ENCODE measurements at places on chromosomes 12 and 14. TPM values are rescaled to one million over a fixed set of nuclear protein-coding genes. Genes with fewer than 3 reads are reported as not detected.

SERPINA3 gene
- 36.4 TPM for total RNA-seq

PIANP gene
- total RNA-seq = 0.20 TPM

TAS2R31 gene
- 3.0 TPM for total RNA-seq

TAS2R42 gene
- not detected for total RNA-seq

STON2 gene
- 47.7 TPM for total RNA-seq

IRAK3 gene
- 44.6 TPM for total RNA-seq

DNA sequence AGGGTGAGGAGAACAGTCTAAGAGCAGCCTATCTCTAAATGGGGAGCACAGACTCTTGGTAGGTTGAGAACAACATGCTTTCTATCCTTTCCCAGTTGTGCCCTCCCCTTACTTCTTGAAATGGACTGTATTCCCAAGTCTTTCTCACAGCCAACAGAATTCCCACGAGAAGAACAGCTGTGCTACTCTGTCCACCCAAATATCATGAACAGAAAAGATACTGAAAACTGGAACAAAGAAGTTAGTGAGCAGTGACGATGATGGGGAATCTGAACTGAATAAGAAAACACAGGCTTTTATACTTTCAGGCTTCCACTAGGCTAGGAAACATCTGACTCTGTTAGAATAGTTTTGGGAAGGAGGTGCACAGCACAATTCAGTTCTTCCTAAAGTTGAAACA lies 3.4 kb downstream of the NACA start:
- H3K36me3 ChIP-seq = peaks cover 32% of the 10 kb centered on the region
- peak overlapping the region; percentile 15 for H3K27ac ChIP-seq
- no peak for DNase-seq
- H3K27me3 ChIP-seq = no peaks in the 10 kb centered on the region

DNA sequence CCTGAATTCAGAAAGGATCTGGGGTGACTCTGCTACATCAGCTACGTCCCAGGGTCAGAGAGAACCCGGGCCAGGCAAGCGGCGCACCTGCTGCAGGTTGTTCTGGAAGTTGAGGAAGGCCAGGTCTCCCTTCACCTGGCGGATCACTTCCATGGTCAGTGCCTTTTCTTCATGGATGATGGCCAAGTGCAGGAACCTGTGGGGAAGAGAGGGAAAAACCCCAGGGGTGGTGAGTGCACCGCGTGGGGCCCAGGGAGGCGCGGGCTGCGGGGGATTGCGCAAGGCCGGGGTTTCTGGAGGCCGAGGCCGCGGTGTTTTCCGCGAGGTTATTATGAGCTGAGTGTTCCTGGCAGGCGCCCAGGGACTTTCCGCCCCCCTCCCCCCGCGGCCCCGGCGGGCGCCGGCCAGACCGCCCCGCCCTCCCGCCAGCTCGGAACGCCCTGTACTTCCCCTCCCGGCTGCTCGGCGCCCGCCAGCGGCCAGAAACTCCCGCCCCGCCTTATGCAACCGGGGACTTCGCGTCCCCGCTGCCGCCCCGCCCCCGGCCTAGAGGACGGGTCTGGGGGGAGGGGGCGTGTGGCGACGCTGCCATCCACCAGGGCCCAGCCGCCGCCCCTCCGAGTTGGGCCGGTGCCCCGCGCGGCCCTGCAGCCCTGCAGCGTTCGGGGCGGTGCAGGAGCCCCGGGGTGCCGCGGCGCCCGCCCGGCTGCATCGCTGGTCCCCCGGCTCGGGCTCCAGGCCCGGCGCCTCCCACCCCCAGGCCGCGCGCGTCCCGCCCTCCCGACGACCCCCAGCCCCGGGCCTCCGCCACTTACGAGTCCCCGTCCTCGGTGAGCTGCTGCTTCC lies 723 bp downstream of the NFKBIA start:
- H3K36me3 ChIP-seq = peaks cover 46% of the 10 kb centered on the region
- H3K4me1 ChIP-seq = peaks cover 49% of the 10 kb centered on the region
- peak; percentile 99 for DNase-seq
- H3K4me3 ChIP-seq = peak overlapping the region; percentile 97
- peak overlapping the region; percentile 100 for H3K27ac ChIP-seq

- H3K36me3 ChIP-seq = no peaks in the 10 kb centered on the region
- H3K27ac ChIP-seq = no peak overlapping the region
- H3K4me1 ChIP-seq = no peaks in the 10 kb centered on the region
- H3K27me3 ChIP-seq = no peaks in the 10 kb centered on the region
- DNase-seq = no peak
Measured at GRCh38 chr12:75623631-75624154, 112.3 kb upstream of the KRR1 start.

GRCh38 chr12:110921262-110921661 lies 883 bp upstream of the MYL2 start:
- H3K36me3 ChIP-seq = no peaks in the 10 kb centered on the region
- no peak for DNase-seq
- H3K27me3 ChIP-seq = peaks cover 4% of the 10 kb centered on the region

DNA sequence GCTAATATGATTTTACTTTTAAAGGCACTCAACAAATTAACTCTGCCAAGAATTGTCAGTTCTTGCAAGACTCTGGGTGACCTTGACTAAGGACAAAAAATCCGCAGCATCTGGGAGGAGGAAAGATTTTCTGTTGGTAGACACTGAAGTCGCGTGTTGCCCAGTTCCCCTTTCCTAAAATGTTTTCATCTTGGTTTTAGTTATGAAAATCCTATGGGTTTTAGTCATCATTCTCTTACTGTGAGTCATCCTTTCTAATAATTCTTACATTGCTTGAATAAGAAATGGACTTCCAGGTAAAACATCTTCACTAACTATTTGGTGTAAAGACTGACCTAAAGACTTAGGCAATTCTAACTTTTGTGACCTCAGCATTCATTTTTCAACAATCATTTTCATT lies 9.1 kb downstream of the GSG1 start:
- H3K36me3 ChIP-seq = no peaks in the 10 kb centered on the region
- H3K27me3 ChIP-seq = no peaks in the 10 kb centered on the region
- no peak for DNase-seq
- H3K27ac ChIP-seq = no peak overlapping the region
- H3K4me1 ChIP-seq = peaks cover 39% of the 10 kb centered on the region

DNA sequence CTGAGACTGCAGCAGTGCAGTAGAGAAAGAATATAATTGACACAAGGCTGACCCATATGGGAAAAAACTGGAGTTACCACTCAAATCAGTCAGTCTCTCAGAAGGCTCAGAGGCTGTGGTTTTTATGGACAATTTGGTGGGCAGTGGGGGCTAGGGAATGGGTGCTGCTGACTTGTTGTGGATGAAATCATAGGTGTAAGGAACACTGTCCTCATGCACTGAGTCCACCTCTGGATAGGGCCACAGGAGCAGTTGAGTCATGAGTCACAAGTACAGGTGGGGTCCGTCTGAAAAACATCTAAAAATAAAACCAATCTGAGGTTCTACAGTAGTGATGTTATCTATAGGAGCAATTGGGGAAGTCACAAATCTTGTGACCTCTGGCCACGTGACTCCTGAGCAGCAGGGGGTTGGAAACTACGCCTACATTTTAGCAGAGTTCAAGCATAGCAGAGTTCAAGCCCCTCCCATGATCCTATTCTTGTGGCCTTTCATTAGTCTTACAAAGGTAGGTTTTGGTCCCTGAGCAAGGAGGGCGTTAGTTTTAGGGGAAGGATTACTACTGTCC lies 18.1 kb upstream of the SGPP1 start:
- no peak overlapping the region for H3K27ac ChIP-seq
- no peak overlapping the region for H3K4me3 ChIP-seq
- DNase-seq = no peak
- H3K4me1 ChIP-seq = no peaks in the 10 kb centered on the region
- H3K27me3 ChIP-seq = no peaks in the 10 kb centered on the region
